Heart left ventricle (tissue), 16 donors: ENCODE measurements at places on chromosomes 7 and 10. TPM values are rescaled to one million over a fixed set of nuclear protein-coding genes. Genes with fewer than 3 reads are reported as not detected.

GRCh38 chr7:132261327-132262159, 314.7 kb downstream of the PLXNA4 start:
- no peak for DNase-seq

DNA sequence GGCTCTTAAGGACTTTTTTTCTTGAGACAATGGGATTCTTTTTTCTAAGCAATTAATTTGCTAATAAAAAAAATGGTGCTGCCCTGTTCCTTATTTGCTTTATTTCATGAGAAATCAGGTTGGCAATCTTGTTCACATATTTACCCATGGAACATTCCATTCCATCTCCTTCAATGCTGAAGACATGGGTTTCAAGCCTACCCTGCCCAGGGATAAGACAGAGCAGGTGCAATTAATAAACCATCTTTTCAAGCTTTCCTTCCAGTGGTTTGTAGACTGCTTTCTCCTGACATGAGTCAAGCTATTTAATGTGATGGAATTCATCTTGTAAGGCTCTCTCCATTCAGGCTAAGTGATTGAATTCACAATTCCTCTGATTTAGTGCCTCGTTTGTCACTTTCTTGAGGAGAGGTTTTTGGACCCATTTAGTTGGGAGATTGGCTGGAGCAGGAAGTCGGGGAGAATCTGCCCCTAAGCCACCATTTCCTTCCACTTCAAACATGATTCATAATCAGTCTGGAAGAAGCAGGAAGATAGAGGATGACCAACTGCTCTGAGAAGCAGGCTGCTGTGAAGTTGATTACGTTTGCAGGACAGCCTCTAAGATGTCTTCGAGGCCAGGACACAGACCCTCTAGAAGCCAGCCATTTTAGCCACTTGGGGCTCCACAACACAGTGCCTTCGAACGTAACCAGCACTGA, 552.4 kb upstream of the GALNT17 start:
- DNase-seq, result no peak

DNA sequence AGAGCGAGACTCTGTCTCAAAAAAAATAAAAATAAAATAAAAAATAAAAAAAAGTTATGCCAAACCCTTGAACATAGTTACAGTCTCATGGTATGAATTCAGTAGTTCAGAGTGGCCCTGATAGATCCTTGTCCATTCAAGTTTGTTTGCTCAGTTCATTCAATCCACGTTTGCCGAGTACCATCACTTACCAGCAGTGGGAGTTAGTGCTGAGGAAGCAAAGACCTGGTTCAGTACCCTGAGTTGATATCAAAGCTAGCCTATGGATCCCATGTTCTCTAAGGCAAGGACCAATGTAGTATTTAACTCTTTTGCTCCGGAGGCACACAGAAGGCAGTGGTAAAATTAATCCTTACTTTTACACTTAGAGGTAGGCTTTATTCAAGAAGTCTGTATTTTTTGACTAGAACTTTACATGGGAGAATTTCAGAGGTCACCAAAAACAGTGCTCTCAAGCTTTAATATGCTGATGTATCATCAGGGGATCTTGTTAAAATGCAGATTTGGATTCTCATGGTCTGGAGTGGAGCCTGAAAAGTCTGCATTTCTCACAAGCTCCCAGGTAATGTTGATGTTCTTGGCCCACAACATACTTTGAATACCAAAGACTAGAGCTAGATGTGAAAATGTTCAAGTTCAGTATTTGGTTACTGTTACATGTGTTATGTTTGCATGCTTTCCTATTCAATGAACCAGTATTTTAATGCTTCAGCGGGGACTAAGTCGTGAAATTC, 38.1 kb upstream of the HBP1 start:
- DNase-seq, result no peak

Gene PGAM2
- total RNA-seq, result 300 TPM

Gene TMEM184A
- 0.66 TPM for total RNA-seq

DNA sequence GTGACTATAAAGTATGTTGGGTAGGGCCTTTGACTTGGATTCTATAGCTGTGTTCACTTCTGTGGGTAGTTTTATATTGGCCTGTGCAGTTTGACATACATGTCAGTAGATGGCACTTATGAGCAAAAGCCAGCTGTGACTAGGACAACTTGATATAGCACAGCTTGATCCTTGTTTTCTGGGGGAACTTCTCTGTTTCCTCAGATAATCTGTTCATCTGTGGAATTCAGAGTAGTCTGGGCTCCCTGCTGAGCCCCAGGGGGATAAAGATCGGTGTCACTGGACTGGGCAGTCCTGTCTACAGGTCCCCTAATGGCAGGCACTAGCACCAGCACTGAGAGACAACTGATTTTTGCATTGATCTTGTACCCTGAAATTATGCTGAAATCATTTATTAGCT, 25.4 kb downstream of the CYP2C9 start:
- no peak for DNase-seq

DNA sequence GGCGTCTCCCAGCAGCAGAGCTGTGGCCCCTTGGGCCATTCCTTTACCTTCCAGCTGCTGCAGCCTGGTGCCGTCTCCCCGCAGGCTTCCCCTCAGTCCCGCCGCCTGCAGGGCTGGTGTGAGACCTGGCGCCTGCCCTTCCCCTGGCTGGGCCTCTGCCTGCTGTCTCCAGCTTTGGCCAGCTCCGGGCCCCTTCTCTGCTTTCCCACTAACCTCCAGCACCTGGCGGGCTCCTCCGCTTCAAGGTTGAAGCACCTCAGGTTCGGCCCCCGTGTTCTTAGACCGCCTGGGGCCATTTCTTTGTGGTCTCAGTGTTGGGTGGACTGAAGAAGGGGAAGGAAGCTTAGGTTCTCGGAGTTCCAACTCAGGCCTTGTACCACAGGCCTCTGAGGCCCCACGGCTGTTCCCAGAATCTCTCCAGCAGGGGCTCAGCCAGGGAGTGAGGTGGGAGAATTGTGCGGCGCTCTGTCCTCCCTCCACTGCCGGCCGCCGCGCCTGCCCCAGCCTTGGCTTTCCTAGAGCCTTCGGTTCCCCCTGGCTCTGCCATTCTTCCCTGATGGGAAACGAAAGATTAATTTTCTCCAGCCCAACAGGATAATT, 30.3 kb downstream of the GBX1 start:
- no peak for DNase-seq

- no peak for DNase-seq
Measured at GRCh38 chr10:88082391-88082790, 219.0 kb downstream of the PTEN start.

GRCh38 chr7:98324782-98325181, 43.3 kb downstream of the BRI3 start:
- DNase-seq, result no peak

GRCh38 chr10:127080317-127080716, 116.1 kb downstream of the INSYN2A start:
- DNase-seq, result no peak

DNA sequence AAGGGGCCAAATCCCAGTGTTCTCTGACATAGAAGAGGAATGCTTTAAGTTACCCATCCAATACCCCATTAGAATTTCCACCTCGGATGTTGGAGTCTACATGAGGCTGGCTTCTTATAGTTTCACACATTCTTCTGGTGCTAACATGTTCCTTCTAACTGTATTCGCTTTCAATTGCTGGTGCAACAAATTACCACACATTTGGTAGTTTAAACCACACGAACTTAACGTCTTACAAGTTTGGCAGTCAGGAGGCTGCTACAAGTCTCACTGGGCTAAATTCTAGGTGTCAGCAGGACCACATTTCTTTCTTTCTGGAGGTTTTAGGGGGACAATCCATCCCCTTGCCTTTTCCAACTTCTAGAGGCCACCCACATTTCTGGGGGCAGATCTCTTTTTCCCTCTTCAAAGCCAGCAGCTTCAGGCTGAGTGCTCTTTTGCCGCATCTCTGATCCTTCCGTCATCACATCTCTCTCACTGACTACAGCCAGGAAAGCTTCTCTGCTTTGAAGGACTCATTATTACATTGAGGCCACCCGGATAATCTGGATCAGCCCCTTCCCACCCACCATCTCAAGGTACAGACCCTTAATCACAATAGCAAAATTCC, 5.1 kb upstream of the MACC1 start:
- no peak for DNase-seq

Gene ZNF239
- 1.9 TPM for total RNA-seq

GRCh38 chr7:46492466-46492865, 571.4 kb upstream of the IGFBP3 start:
- DNase-seq, result no peak

Gene GRID2IP
- total RNA-seq, result 0.08 TPM

DNA sequence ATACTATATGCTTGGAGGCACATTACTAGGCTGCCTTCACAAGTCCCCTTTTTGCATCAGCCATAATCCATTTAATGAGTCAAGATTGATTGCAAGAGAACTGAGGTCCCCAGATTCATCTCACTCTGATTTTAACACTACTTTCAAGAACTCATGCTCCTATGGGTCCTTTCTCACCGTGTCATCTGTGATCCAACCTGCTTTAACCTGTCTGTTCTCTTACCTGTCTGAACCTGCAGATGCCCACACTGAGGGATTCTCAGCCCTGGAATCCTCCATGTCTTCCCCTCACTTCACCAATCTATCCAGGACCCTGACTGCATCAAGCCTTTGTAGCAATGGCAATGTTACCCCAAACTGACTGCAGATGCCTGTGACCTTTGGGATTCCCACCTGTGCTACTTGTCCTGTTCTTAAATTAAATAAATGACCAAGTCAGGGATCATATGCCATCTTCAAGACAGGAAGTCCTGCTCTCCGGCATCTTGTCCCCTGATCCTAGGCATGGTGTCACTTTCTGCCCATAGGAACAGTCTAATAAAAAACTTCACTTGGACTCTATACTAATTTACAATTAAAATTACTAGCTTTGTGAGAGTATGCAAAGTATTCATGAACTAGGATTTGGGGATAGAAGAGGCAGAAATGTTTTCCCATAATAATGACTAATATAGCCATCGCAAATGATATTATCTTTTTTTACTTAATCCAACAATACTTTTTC, 25.9 kb upstream of the GOT1 start:
- no peak for DNase-seq

GRCh38 chr7:77716804-77717203, 20.5 kb downstream of the RSBN1L start:
- DNase-seq, result no peak

GRCh38 chr10:98563811-98564210, 117.1 kb upstream of the HPS1 start:
- DNase-seq, result no peak

Gene GLCCI1
- 3.7 TPM for total RNA-seq

Gene TDRD1
- total RNA-seq, result 1.9 TPM

GRCh38 chr10:96850825-96851224, 18.7 kb downstream of the LCOR start:
- no peak for DNase-seq
